ENCODE measurements at places on chromosomes 3 and 15. TPM values are rescaled to one million over a fixed set of nuclear protein-coding genes. Genes with fewer than 3 reads are reported as not detected.

DNA sequence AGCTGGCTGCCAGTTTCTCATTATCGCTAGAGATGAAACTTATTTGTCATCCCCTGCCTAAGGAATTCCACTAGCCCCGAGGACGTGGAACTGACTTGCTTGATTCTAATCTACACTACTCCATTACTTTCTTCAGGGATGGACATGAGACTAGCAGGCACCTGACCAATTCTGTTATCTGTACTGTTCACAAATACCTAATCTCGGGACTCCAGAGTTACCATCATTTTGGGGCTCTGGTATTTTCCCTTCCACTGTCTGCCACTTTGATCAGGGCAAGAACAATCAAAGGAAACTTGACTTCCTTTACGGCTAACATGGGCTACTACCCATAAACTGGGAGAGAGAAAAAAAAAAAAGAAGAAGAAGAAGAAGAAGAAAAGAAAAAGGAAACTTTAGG, 27.8 kb downstream of the BMF start:
- DNase-seq: no peak

Gene USP50
- total RNA-seq: not detected

Gene PTH1R
- not detected for total RNA-seq

DNA sequence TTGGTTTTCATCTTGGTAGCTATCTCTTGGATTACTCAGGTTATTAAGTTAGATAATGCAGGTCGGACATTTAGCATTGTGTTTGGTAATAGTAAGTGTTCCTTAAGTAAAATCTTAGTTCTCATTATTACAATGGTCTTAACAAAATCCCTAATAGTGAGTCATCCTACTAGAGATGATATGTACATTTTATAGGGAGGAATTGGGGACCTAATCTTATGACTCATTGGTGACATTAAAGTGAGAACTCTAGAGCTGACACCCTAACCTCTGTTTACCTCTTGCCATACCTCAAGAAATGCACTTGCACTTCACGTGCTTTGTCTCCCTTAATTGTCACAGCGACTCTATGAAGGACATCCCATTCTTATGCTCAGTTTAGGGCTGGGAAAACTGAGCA, 174.9 kb downstream of the CADPS start:
- no peak for DNase-seq

DNA sequence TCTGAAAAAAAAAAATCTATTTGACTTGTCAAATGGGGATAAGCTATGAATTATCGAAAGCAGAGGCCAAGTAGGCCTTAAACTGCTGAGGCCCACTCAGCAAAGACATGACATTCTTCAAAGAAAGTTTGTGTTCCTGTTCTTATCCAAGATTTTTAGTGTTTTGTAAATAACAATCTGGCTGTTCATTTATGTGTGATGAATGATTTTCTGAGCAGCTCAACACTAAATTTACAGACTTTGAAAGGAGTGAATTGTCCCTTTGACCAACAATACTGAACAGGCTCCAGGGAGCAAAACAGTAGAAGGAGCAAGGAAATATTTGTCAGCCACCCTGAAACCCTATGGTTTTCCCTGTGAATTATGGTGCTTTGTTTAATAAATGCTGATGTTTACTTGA, 512.6 kb upstream of the NAALADL2 start:
- no peak for DNase-seq

- DNase-seq: peak; percentile 47
Measured at GRCh38 chr3:146162561-146162960, 1.6 kb upstream of the PLOD2 start.

DNA sequence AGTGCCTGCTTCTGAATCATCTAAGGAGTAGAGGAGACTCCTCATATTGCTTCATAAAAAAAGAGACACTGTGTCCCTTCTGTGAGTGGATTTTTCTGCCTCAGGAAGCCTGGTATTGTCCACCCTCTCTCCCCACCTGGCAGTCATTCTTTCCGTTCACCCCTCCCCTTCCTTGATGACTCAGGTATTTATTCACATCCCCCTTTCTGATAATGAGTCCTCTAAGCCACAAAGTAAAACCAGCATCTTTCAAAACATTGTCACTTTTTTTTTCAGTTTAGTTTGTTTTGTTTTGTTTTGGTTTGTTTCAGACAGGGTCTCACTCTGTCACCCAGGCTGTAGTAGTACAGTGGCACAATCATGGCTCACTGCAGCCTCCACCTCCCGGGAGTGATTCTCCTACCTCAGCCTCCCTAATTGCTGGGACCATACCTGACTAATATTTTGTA, 65.2 kb upstream of the UBE2E1 start:
- DNase-seq: peak; percentile 84

GRCh38 chr15:72306211-72306785, 13.7 kb downstream of the CELF6 start:
- peak; percentile 25 for DNase-seq

DNA sequence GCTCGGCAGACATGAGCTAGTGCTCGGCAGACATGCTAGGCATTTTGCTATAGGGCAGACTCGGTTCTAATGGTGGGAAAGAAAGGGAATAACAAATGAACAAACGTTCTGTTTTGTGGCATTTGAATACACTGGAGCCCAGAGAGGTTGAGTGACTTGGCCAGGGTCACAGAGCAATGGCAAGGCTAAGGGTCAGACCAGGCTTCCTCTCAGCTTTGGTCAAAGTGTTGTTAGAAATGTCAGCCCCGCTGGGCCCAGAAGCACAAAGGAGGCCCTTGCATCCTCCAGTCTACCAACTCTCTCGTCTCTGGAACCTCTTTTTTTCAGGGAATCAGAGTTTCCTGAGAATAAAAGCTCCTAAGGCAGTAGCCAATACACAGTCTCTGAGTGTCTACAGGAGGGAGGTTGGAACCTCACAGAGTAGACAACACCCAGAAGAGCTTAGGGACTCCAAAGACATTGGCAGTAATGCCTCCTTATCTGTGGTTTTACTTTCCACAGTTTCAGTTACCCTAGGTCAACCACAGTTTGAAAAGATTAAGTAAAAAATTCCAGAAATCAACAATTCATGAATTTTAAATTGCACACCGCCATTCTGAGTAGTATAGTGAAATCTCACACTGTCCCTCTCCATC, 47.3 kb downstream of the SSUH2 start:
- no peak for DNase-seq

Gene PCCB
- 51.7 TPM for total RNA-seq

DNA sequence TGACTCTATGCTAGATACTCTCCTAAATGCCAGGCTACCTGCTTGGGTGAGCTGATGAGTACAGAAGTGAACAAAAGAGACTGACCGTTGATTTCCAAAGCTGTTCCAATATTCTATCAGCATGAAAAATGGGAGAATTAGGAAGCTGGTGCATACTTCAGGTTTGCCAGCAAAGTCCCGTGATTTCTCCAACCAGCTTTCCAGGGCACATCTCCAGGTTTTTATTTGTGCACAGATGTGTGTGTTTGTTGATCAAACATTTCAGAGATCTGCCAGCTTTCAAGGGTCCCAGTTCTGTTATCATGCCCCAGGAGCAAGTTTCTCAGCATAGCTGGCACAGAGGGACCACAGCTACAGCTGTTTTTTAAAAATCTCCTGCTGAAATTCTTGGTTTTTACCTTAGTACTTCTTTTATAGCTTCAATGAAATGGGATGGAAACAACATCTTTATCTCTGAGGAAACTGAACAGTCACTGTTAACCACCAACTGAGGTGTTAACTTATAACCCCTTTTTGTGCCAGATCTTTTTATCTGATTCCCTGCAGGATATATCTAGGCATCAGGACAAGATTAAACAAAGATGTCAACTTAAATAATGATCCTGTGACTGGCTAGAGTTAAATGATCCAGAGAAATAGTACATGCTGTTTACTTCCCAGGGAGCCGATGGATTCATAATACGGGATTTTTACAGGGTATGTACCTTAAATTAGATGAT, 380.8 kb downstream of the GRM7 start:
- no peak for DNase-seq

GRCh38 chr3:174243171-174243570, 616.0 kb upstream of the NAALADL2 start:
- DNase-seq: no peak

Gene SLC6A20
- total RNA-seq: not detected

- DNase-seq: no peak
Measured at GRCh38 chr15:101255051-101255395, 3.2 kb upstream of the CHSY1 start.

Gene MON1A
- 18.6 TPM for total RNA-seq

DNA sequence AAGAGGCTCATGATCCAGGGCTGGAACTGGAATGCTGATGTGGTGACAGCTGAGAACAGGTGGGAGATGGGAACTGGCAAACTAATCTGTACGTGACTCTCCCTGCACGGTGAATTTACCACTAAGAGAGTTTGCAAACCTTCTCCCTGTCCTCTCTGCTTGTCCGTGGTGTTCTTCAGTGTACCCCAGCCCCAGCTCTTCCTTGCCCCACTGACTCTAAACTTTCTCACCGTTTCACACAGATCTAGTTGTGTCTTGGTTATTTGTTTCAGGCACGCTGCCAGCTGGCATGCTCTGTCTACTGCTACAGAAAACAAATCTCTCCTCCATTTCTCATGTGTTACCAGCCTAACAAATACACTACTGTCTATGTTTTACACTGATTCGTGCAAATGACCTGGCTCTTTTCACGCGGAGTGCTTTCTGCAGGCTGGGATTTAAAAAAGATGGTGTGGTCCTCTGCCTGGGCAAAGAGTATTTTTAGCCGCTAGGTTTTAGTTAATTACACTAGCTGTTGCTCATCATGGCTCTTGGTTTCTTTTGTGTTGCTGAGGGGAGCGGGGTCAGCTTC, 192.7 kb upstream of the LRIG1 start:
- no peak for DNase-seq

DNA sequence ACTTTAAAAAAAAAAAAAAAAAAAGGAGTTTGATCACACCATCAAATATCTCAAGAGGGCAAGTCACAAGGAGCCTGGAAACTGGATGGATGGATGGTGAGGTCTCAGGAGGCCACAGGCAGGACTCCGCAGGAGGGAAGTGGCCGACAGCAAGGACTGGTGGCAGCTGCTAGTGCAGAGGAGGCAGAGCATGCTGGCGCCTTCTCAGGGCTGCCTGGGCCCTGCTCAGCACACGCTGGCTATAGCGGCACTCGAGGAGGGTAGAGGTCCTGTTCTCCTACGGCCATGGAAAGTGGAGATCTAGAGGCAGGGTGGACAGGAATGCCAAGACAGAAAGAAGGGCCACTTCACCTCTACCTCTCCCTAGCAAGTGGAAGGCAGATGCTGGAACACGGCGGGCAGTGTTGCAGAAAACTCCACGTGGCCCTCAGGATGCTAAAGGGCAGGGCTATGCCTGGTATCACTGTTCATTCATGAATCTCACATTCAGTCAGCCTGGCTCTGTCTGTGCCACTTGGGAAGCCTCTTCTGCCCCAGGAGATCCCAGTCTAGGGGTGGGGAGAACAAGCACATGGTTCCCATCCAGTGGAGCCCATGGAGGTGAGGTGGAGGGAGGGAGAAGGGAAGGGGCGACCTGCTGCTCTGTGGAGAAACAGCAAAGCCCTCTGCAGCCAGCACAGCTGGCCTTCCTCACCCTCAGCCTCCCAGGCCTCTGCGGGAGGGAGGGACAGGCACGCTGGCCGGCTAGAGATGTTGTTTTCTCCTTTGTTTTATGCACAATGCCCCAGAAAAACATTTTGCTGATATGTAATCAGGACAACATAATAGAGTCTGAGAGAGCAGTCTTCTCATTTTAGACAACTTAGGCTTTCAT, 71.0 kb downstream of the OXNAD1 start:
- no peak for DNase-seq

GRCh38 chr3:192864941-192865340, 52.7 kb downstream of the MB21D2 start:
- DNase-seq: no peak

DNA sequence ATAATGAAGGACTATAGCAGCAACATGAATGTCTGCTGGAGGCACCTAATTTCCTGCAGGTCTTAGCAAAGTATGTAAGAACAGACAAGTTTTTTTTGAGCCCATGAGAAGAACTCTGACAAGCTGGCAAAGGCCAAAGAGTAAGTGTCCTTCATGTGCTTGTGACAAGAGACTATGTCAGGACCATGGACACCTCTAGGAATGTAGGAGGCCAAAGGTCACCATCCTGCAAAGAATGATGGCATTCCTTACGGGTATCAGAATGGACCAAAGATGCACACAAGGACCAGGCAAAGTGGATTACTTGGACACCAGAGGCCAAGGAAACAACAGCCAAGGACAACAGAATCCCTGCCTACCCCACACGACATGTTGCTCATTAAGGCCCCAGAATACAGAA, 858.5 kb upstream of the CFAP20DC start:
- DNase-seq: peak; percentile 1

DNA sequence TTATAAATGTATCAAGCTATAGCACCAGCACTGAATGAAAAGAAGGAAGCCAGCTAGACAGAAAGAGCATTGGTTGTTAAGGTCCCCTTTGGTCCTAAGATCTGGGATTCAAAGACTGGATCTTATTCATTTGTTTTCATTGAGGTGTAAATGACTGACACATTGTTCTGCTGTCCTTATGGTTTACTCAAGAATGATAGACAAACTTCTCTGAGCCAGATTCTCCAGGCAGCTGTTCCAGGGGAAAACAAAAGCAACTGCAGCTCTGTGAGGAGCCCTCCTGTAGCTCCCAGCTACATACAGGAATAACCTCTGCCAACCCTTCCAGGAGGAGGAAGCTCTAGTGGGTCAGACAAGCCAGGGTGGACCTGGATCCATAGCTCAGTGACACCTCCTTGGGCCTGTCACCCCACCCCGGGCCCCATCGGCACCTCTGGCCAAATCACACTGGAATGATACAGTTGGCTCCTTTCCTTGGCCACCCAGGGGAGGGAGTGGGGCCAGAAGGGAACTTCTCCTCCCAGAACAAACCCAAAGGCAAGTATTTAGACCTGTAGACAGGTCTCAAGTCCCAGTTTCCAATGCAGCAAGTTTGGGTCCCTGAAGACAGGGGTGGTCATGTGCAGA, 57.8 kb downstream of the ZNF621 start:
- DNase-seq: no peak

DNA sequence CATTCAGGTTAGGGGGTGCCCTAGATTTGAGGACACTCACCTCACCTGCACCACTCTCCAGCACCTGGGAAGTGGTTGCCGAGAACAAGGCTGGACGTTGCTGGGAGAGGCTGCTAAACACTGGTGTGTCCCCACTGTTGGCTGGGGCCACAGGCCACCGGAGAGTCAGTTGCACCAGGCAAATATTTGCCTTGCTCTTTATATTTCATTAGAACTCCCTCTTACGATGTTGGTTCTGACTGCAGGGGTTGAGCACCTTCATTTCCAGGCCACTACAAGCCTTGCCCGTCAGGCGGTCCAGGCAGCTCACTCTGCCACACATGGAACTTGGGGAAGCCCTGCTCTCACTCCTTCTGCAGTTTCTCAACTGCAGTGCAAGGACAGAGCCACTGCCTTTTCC, 30.7 kb downstream of the HCN4 start:
- no peak for DNase-seq

- DNase-seq: peak; percentile 77
Measured at GRCh38 chr3:40580494-40581091, 55.8 kb downstream of the ZNF621 start.

DNA sequence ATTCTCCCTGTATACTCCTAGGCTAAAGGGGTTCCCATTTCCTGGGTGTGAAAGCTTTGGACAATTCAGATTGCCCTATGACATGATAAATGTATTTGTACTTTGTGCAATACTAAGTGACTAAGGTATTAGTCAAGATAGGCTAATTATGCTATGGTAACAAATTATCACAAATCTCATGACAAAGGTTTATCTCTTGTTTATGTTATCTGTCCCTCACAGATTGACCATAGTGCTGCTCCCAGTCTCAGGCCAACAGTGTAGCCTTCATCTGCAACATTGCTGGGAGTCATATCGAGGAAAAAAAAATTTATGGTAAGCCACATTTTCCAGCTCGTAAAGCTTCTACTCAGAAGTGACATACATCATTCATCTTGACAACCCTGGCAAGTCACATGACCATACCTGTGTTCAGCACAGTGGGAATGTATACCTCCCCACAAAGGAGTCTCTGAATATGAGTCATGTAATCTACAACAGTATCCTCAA, 346.2 kb downstream of the IGSF11 start:
- DNase-seq: peak; percentile 51

All from MCF 10A (cell line).